Neural cell (in vitro differentiated cells): ENCODE measurements at places on chromosomes 6 and 20. TPM values are rescaled to one million over a fixed set of nuclear protein-coding genes. Genes with fewer than 3 reads are reported as not detected.

SPAG4 gene
- 1.2 and 4.0 TPM in 2 replicates for polyA plus RNA-seq

LPIN3 gene
- 0.44 TPM in 1 of 2 replicates, not detected in the other for polyA plus RNA-seq

HNF4A gene
- polyA plus RNA-seq: 0.68 TPM in 1 of 2 replicates, not detected in the other

SOX18 gene
- polyA plus RNA-seq: 0.12 TPM in 1 of 2 replicates, not detected in the other

TBX18 gene
- not detected in 2 replicates for polyA plus RNA-seq

TFAP2D gene
- polyA plus RNA-seq: not detected in 2 replicates

LHFPL5 gene
- polyA plus RNA-seq: 0.17 TPM in 1 of 2 replicates, not detected in the other

CCN6 gene
- polyA plus RNA-seq: not detected in 2 replicates

DCBLD1 gene
- 11.4 and 21.4 TPM in 2 replicates for polyA plus RNA-seq

MACROD2 gene
- 20.5 and 23.2 TPM in 2 replicates for polyA plus RNA-seq

CLVS2 gene
- polyA plus RNA-seq: 11.5 and 12.9 TPM in 2 replicates

CST2 gene
- polyA plus RNA-seq: not detected in 2 replicates

EYA4 gene
- 2.6 and 2.9 TPM in 2 replicates for polyA plus RNA-seq

PLN gene
- not detected in 2 replicates for polyA plus RNA-seq

NKAIN2 gene
- 23.2 and 28.4 TPM in 2 replicates for polyA plus RNA-seq

SPTLC3 gene
- not detected in 2 replicates for polyA plus RNA-seq
